ENCODE measurements at places on chromosomes 13 and 19. TPM values are rescaled to one million over a fixed set of nuclear protein-coding genes. Genes with fewer than 3 reads are reported as not detected.

The USHBP1 gene
- total RNA-seq: not detected

The MUC16 gene
- total RNA-seq: not detected

The CCL25 gene
- not detected for total RNA-seq

The CADM4 gene
- 0.40 TPM for total RNA-seq

The C19orf85 gene
- total RNA-seq: not detected

DNA sequence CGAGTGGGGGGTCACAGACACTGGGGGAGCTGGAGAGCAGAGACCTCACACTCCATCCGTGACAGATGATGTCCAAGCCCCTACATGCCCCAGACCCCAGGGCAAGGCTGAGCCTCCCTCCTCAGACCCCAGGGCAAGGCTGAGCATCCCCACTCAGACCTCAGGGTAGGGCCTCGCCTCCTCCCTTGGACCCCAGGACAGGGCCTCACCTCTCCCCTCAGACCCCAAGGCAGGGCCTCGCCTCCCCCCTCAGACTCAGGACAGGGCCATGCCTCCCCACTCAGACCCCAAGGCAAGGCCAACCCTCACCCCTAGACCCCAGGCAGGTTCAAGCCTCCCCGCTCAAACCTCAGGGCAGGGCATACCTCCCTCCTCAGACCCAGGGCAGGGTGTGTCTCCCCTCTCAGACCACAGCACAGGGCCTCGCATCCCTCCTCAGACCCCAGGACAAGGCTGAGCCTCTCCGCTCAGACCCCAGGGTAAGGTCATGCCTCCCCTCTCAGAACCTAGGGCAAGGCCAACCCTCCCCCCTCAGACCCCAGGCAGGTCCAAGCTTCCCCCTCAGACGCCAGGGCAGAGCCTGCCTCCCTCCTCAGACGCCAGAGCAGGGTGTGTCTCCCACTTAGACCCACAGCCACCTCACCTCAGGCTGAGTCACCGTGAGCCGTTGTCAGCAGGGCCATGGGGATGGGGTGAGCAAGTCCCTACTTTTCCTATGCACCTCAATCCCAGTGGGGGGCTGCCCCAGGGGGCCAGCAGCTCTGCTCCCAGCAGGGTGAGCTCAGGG lies 1.7 kb upstream of the S1PR4 start:
- DNase-seq: peak; percentile 39

DNA sequence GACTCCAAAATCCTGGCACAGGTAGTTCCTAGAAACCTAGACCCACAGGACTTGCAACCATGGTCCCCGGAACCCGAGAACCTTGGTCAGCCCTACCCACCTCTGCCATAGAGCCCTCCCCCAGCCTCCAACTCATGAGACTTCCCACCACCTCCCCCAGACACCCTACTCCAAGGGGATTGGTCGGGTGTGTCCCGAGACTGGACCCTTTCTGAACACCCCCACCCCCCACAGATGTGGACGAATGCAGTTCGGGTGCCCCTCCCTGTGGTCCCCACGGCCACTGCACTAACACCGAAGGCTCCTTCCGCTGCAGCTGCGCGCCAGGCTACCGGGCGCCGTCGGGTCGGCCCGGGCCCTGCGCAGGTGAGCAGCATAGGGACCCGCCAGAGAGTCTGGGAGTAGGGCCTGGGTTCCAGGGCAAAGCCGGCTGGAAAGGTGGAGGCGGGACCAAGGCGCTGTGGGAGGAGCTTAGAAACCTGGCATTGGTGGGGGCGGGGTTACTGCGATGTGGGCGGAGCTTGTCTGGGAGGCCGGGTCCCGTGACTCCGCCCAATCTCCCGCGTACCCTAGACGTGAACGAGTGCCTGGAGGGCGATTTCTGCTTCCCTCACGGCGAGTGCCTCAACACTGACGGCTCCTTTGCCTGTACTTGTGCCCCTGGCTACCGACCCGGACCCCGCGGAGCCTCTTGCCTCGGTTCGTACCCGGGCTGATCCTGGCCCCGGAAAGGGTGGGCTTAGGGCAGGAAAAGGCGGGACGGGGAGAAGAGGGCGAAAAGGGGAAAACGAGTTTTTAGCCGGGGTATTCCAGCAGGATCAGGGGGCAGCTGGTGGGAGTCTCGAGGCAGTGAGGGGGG lies 11.9 kb downstream of the LTBP4 start:
- DNase-seq: peak; percentile 58

DNA sequence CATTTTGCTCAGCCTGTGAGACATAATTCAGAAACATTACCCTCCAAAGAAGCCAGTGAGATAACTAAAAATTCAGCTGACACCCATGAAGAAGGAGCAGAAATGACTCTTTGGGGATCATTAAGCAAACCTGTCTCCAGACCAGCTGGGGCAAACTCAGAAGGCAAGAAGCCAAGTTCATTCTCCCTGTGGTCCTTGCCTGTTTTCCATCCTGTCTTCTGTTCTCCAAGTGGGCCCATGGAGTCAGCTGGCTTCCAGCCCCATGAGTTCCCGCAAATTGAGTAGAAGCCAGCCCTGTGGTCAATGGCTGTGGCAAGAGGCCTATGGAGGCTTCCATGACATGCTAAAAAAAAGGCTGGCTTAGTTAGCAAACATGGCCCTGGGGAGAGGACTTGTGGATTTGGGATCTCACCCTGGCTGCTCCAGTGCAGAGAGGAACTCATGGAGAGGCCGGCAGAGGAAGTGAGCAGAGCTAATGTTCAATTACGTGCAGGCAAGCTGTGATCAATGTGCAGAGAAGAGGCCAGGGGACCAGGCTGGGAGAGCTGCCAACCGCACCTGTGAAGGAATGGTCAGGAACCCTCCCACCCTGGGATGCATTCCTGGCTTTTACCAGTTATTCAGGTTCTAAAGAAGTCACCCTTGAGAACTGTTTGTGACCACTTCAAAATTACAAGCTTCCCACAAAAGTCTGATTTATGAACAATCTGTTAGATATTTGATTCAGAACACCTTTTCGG lies 229.1 kb downstream of the TSHZ3 start:
- DNase-seq: no peak

DNA sequence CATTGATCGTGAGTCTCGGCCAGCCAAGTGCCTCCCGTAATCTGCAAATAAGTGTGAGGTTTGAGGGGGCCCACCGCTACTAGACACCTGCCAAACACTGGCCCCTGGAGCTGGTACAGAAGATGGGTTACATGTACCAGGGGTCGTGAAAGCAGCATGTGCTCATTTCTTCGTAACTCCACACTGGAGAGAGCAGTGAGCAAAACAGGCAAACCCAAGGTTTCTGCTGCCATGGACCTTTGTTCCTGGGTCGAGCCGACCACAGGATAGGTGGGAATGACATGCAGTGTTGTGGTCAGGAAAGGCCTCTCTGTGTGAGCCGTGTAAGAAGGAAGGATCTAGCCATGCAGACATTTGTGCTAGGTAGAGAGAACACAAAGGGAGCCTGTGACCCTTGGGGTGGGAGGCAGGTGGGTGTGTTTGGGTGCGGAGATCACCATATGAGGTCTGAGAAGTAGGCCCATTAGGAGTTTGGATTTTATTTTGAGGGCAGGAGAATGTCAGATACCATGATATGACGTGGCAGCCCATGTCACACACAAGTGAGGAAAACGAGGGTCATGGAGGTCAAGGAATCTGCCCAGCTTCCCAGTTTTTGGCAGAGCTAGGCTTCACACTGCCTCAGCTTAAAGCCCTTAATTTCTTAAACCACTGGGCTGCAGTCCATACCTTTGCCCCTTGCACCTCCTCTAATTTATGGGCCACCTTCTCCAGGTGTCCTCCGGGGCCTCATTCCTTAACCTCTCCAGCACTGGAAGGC lies 919 bp downstream of the GTF3A start:
- no peak for DNase-seq

DNA sequence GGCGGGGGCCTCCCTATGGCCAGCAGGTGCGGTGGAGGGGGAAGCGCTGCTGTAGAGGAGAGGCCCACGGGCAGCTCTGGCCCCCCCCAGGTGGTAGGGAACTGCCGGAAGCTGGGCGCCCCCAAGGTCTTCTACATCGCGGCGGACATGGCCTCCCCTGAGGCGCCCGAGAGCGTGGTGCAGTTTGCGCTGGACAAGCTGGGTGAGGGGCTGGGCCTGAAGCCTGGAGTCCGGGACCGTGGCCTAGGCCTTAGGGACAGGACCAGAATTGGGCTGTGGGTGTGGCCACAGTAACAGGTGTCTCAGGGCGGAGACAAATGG lies 3.8 kb upstream of the RPL36 start:
- no peak for DNase-seq

GRCh38 chr19:51146751-51147150 lies 4.7 kb downstream of the SIGLEC7 start:
- DNase-seq: no peak

GRCh38 chr13:45368005-45368404 lies 27.0 kb upstream of the TPT1 start:
- no peak for DNase-seq

DNA sequence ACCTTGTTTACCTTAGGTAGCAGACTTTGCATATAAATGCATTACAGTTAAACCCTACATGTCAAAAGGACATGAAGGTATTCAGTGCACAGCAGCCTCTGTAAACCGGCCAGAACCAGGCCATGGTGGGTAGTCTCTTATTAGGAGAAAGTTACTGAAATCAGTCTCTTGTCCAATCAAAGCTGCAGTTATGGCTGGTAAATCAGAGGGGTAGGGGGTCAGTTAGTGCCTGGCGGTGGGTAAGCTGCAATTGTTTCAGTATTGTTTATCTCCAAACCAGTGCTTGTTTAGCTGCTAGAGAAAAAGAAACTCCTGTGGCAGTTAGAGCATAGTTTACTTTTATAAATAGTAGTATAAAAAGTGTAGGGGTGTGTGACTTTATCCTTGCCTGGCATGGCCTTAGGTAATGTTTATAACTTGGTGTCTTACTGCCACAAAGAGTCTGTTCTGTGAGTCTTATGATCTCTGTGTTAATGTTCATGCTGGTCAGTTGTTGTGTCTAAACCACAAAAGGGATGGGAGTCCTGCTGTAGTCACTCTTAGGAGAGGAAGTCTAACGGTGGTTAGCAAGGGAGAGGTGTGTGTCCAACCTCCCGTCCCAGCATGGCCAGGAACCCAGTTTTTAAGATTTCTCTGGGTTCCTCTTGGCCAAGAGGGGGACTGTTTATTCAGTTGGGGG lies 28.0 kb downstream of the CHST8 start:
- no peak for DNase-seq

The AMER2 gene
- not detected for total RNA-seq

GRCh38 chr13:95793018-95793555 lies 116.1 kb downstream of the DNAJC3 start:
- DNase-seq: no peak

- DNase-seq: no peak
Observed at GRCh38 chr13:21735701-21736401, 65.0 kb downstream of the FGF9 start.

The NRTN gene
- total RNA-seq: 0.35 TPM

Data from T-helper 17 cell (primary cell).